ENCODE measurements at places on chromosomes 7 and 10.

GRCh38 chr10:75870039-75870645 is 438.7 kb downstream of the LRMDA start:
- H3K27me3 ChIP-seq, result no peaks in the 10 kb centered on the region
- H3K4me1 ChIP-seq, result no peaks in the 10 kb centered on the region
- DNase-seq, result no peak
- H3K27ac ChIP-seq, result no peak overlapping the region
- H3K4me3 ChIP-seq, result no peak overlapping the region
- no peaks in the 10 kb centered on the region for H3K36me3 ChIP-seq

DNA sequence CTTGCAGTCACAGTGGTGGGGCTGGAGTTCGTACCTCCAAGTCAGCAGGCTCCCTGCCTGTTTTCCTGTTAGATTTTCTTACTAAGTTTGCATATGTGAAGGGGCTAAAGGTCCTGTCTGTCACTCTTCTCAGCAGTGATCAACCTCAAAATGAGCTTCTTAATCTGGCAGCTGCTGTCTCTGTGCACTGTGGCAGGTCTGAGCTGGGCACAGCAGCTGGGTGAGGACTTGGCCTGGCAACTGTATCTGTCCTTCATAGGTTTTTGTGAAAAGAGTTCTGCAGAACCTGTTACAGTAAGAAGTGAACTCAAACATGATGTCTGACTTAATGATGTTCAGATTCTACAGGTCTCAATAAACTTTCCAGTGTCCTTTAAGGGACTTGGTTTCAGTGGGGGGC is 31.3 kb upstream of the GJD4 start:
- peaks cover 5% of the 10 kb centered on the region for H3K4me1 ChIP-seq
- DNase-seq, result no peak
- H3K27ac ChIP-seq, result no peak overlapping the region
- H3K27me3 ChIP-seq, result no peaks in the 10 kb centered on the region
- H3K4me3 ChIP-seq, result no peak overlapping the region

DNA sequence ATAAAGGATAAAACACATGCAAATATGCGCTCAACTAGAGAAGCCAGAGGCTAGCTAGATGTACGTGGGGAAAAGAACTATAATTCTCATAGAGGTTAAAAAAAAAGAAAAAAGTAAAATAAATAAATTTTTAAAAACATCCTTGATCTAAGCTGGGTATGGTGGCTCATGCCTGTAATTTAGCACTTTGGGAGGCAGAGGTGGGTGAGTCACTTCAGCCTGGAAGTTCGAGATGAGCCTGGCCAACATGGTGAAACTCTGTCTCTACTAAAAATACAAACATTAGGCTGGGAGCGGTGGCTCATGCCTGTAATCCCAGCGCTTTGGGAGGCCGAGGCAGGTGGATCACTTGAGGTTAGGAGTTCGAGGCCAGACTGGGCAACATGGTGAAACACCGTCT is 18.6 kb upstream of the HSPA12A start:
- H3K36me3 ChIP-seq, result peaks cover 3% of the 10 kb centered on the region
- peaks cover 34% of the 10 kb centered on the region for H3K27me3 ChIP-seq
- H3K4me3 ChIP-seq, result no peak overlapping the region
- no peak for DNase-seq

- H3K36me3 ChIP-seq, result peaks cover 5% of the 10 kb centered on the region
- no peaks in the 10 kb centered on the region for H3K27me3 ChIP-seq
- no peak for DNase-seq
These were observed 45.1 kb downstream of the ADD3 start for GRCh38 chr10:110052916-110053315.

GRCh38 chr10:78412605-78413004 is 378.9 kb downstream of the RPS24 start:
- H3K36me3 ChIP-seq, result peaks cover 2% of the 10 kb centered on the region
- no peaks in the 10 kb centered on the region for H3K4me1 ChIP-seq

GRCh38 chr7:27121684-27122076 is 8.9 kb downstream of the HOXA4 start:
- H3K4me3 ChIP-seq, result no peak overlapping the region
- no peak for DNase-seq
- peaks cover 46% of the 10 kb centered on the region for H3K27me3 ChIP-seq
- H3K27ac ChIP-seq, result no peak overlapping the region

DNA sequence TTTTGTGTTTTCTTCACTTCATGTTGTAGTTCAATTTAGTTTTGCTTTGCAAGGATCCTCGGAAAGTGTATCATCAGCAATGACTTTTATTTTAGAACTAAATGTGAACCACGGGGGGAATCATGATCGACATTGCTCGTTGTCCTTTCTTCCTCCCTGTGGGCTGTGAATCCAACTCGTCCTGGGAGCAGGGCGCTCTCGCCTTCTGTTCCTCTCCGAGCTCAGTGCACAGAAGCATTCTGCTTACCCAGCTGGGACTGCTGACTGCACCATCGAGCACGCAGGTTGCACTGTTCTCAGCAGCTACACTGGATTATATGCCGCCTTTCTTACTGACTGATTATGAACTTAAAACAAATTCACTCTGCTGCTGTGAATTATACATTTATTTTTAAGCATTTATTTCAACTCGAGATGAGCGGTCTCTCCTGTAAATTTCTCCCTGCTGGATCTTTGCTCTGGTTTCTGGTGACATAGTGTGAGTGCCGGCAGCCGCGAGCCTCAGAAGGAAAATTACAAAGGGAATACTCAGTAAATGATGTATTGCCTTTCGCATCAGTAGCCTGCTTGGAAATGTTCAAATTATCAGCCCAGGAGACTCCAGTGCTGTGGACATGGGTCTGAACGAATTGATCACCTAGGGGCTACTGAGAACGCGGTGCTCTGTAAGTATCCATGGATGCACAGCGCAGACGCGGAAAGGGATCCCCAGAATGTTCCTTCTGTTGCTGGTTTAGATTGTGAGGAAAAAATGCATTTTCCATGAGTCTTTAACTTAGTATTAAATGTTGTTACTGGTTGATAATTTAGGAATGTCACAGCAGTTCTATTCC is 92.6 kb downstream of the PTPRE start:
- H3K27ac ChIP-seq, result no peak overlapping the region
- H3K4me1 ChIP-seq, result no peaks in the 10 kb centered on the region
- no peaks in the 10 kb centered on the region for H3K36me3 ChIP-seq
- H3K4me3 ChIP-seq, result no peak overlapping the region
- no peak for DNase-seq

DNA sequence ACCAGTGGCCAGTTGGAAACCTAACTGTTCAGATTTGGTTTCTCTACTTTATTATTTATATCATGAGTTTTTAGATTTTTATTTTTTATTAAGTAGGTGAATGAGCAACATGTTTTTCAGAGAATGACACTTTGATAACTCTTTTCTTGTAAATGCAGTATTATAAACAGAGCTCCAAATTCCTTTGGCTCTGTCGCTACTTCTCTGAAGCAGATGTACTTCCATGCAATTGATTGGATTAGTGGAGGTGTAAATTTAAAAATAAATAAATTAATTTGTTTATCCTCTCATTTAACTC is 34.3 kb upstream of the ICA1 start:
- H3K4me1 ChIP-seq, result no peaks in the 10 kb centered on the region
- H3K36me3 ChIP-seq, result no peaks in the 10 kb centered on the region
- H3K27me3 ChIP-seq, result peaks cover 34% of the 10 kb centered on the region
- H3K27ac ChIP-seq, result no peak overlapping the region
- DNase-seq, result no peak

- no peak overlapping the region for H3K27ac ChIP-seq
- no peak overlapping the region for H3K4me3 ChIP-seq
- no peak for DNase-seq
- peaks cover 11% of the 10 kb centered on the region for H3K27me3 ChIP-seq
- H3K36me3 ChIP-seq, result no peaks in the 10 kb centered on the region
These were observed 487.7 kb downstream of the TYW1 start for GRCh38 chr7:67484244-67484751.

- no peak overlapping the region for H3K27ac ChIP-seq
- no peak for DNase-seq
- H3K27me3 ChIP-seq, result peaks cover 15% of the 10 kb centered on the region
- H3K4me1 ChIP-seq, result no peaks in the 10 kb centered on the region
These were observed 116.8 kb downstream of the OR13A1 start for GRCh38 chr10:45198486-45199204.

- no peak overlapping the region for H3K4me3 ChIP-seq
- H3K4me1 ChIP-seq, result no peaks in the 10 kb centered on the region
- H3K36me3 ChIP-seq, result no peaks in the 10 kb centered on the region
- H3K27me3 ChIP-seq, result no peaks in the 10 kb centered on the region
- no peak overlapping the region for H3K27ac ChIP-seq
- DNase-seq, result no peak
These were observed 411.4 kb downstream of the TNS3 start for GRCh38 chr7:47170516-47170915.

GRCh38 chr10:20673175-20673574 is 223.9 kb downstream of the NEBL start:
- no peaks in the 10 kb centered on the region for H3K27me3 ChIP-seq
- H3K27ac ChIP-seq, result no peak overlapping the region
